Muscle of arm (tissue), 14 donors: ENCODE measurements at places on chromosomes 1 and 21. TPM values are rescaled to one million over a fixed set of nuclear protein-coding genes. Genes with fewer than 3 reads are reported as not detected.
A peak's percentile ranks its signal among the peaks of the same experiment; 100 is the strongest.

DNA sequence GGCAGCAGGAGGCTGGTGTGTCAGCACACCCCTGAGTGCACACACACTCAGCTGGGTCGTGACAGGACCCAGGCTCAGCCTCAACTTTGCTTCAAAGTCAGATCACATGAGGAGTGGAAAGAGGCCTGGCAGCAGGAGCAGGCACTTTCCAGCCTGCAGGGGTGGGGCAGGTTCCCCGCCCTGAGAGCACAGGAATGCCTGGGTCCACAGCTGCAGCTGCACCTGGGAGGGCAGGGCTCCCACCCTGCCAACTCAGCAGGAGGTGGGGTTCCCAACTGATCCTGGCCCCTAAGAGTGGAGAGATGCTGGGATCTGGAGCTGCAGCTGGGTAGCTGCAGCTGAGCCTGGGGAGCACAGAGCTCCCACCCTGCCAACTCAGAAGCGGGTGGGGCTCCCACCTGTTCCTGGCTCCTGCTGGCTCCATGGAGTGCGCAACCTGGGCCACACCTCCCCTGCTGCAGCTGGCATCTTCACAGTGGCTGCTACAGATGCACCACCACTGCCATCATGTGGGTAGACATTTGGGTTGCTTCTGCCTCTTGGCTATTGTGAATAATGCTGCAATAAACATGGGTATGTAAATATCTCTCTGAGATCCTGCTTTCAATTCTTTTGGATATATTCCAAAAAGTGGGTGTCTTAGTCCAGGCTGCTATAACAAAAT is 415.4 kb downstream of the TTLL7 start:
- DNase-seq: no peak

- no peak for DNase-seq
Observed at GRCh38 chr21:27722095-27722494, 755.2 kb upstream of the ADAMTS5 start.

DNA sequence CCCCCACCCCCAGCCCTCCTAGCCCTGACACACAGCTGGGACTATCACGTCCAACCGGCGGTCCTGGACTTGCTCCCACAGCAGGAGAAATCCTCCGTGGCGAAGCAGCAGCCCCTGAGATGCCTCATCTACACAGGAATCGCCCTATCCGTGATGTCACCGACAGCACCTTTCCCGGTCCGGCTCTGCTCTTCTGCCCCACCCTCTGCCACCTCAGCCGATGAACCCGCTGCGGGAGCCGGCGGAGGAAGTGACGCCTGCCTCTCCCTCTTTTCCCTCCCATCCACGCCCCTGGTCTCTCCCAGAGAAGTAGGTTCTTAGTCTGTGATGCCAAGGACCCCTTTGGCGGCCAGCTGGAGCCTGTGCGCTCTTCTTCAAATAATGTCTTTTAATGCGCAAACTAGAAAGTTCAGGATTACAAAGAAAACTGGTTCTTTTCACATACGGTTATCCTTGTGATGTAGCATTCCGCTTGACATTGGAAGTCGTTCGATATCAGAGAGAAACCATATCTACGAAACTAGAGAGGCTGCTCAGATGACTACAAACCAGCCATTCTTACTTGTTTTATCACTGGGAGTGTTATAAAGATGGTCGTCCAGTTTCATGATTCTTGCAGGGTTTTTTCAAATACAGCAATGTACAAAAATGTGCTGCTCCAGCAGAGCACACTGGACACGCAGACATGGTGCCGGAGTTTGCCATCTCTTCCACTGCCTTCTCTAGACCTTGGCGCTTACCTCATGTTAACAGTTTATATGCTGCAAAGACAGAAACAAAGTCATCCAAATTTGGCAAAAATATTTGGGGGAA is 120.3 kb downstream of the PPIAL4G start:
- no peak for DNase-seq

C1orf87 gene
- polyA plus RNA-seq: 0.36 TPM

OR2M2 gene
- polyA plus RNA-seq: not detected

DNA sequence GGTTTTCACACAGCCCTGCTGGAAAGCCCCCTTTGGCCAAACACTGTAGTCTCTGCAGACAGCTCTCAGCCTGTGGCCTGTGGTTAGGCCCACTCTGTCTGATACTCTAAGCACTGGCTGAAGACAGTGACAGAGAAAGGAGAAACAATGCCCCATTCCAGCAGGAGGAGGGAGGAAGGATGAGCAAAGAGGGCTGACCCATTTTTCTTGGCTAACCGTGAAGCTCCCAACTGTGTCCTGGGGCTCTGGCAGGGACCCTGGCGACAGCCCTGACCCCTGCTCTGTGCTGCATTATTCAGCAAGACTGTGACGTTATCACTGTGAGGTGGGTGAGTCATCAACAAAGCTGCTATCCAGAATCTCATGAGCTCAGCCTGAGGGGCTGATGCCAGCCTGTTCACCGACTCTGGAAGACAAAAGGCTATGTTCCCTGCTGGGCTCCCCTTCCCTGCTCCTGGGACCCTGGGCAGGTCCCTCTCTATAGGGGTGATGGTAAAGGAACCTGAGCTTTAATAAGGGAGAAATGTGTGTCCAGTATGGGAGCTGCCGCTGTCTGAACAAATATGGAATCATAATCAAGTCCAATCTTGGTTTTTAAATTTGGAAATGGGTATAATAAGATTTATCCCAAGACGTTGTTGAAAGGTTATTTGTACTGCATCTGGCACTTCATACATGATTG is 107.0 kb downstream of the RHOU start:
- DNase-seq: no peak

- DNase-seq: no peak
Observed at GRCh38 chr1:168220470-168220871, 5.3 kb upstream of the SFT2D2 start.

- DNase-seq: no peak
Observed at GRCh38 chr1:74842726-74843125, 109.8 kb downstream of the TYW3 start.

- no peak for DNase-seq
Observed at GRCh38 chr1:108200687-108201051, 526 bp upstream of the SLC25A24 start.

GRCh38 chr1:219537223-219537631 is 75.7 kb downstream of the ZC3H11B start:
- DNase-seq: no peak

CLCNKB gene
- not detected for polyA plus RNA-seq

DNA sequence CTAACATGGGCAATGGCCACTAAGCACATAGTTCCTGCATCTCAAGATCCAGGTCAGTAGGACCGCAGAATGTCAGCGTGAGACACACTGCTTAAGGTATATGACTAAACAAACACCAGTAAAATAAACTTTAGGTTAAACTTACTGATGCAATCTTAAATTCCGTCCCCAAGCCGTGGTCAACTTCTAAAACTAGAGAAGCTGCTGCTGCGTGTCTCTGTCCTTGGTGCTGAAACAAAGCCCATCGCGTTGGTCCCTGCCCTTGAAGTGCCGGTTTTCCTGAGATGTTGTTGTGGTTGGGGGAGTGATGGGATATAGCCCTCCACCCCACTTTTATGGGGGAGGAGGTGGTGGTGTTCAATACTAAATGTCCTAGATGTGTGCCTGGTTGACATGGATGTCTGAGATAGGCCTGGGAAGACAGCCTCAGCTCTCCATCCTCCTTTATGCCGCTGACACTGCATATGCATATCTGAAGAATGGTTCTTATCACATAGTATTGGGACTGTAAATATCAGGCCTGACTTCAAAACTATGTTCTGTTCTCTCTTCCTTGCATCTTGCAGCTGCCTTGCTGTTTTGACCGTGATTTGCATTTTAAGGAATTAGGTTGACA is 72.0 kb upstream of the KCNA3 start:
- DNase-seq: peak; percentile 59

AIRE gene
- polyA plus RNA-seq: 0.05 TPM

GRCh38 chr1:117173691-117174090 is 37.0 kb downstream of the VTCN1 start:
- DNase-seq: no peak

FCGR2B gene
- 0.31 TPM for polyA plus RNA-seq

GRCh38 chr1:228007049-228007800 is 427 bp downstream of the WNT3A start:
- no peak for DNase-seq

RAP1GAP gene
- polyA plus RNA-seq: 2.5 TPM

- no peak for DNase-seq
Observed at GRCh38 chr1:34470401-34470800, 284.4 kb upstream of the GJB5 start.

UFC1 gene
- 111 TPM for polyA plus RNA-seq

MROH9 gene
- polyA plus RNA-seq: not detected

DNA sequence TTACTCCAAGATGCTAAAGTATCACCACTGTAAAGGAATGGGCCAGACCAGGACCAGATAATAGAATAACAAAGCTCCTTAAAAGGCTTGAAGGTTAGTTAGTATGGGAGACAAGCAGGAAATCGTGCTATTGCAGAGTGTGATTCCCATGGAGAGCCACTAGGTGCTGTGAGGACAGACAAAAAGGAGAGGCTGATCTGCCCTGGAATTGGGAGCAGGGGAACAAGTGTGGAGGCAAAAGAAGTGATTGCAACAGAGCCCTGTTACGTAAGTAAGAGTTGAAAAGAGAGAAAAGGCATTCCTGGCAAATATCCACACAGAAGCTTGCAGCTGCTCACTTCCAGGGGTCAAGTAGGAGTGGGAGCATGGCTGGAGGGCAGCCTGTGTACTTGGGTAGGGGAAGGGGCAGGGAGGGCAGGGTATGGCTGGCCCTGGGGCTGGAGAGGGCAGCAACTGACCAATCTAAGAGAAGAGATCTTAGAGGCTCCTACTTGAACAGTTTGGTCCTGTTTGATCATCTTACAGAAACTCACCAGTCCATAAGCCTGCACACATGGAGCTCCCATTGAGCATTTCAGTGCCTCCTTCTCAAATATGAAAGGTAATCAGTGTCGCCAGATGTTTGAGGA is 207.7 kb upstream of the GJB5 start:
- DNase-seq: no peak

- DNase-seq: no peak
Observed at GRCh38 chr1:24051206-24051945, 60.6 kb downstream of the MYOM3 start.

GRCh38 chr1:103424650-103425049 is 100.8 kb upstream of the RNPC3 start:
- DNase-seq: no peak

- no peak for DNase-seq
Observed at GRCh38 chr21:30234050-30234449, 18.2 kb upstream of the CLDN8 start.

DNA sequence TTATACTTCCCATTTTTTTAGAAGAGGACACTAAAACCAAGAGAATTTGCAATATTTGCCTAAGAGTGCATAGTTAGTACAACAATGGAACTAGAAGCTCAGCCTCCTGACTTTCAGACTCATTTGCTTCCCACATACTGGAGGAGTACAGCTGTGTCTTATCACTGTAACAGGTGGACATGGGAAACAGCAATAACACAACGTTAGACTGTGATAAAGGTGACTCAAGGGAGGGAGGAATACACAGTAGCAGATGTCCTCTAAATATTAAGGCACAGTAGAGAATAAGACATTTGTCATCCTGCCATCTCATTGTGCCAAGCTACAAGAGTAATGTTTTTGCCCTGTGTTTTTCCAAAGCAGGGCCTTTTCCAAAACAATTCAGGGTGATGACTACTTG is 55.4 kb upstream of the JAK1 start:
- DNase-seq: no peak

DPT gene
- polyA plus RNA-seq: 80.9 TPM

DNA sequence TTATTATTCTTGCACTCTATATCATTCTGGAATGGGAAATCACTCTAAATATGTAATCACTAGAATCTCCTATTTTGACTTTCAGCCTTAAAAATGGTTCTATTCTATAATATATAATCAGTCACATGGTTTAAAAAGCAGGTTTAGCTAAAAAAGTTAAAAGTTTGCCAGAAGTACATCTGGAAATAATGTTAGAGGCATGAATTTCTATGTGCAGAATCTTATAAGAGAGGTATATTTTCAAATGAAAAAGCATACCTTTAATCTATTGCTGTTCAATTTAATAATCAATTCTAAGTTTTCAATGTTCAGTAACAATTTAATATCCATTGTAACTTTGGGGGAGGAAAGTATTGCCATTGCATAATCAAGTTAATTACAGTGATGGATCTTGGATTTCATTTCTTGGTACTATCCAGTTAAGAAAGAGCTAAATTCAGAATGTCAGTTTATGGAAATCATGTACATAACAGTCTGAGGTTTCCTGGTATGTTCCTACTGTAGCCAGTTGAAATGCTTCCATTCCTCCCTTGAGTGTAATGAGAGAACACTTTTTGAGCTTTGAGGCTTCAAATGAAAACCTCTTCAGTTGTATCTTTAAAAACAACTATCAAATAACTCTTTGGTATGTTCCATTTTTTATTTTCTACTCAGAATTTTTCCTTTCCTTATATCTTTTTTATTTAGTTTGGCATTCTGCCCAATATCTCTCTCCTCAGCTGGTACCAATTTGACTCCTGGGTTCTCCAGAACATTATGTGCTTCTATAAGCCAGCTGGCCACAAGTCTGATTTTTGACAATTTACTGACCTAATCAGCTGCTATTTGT is 175.7 kb upstream of the COL11A1 start:
- DNase-seq: peak; percentile 66

- no peak for DNase-seq
Observed at GRCh38 chr1:177017287-177017852, 147.1 kb downstream of the ASTN1 start.

DNA sequence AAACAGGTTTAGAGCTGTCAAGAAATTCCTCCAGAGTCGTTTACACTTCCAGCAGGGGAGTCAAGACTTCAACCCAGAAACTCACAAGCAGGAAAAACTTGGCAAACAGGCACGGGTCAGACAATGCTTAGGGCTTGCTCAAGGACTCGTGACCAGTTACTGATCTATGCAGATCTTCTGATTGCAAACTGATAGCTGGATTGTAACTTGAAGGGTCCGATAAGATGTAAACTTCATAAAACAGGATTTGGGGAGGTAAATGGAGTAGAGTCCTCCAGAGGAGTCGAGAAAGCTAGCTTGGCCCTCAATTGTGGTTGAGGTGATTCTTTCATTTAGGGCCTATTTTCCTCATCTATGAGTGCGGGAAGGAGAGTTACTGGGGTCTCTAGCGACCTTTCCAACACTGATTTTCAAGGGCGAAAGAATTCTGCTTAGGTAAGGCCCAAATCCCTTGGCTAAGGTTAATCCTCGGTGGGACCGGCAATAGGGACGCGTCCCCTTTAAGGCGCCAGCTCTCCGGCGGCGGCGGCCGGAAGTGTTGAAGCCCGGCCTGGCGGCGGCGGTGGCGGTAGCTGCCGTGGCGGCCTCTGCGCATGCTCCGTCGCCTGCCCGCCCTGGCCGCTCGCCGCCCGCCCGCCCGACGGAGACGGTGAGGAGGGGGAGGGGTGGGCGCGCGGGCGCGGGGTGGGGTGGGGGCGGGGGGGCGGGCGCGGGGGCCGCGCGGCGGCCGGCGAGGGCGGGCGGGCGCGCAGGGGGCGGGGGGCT is at the start of gene GMEB1:
GMEB1 (plus strand) TSS at position 594 of the 765 bp plus-strand sequence. CDS start 14,829 bp downstream, outside the sequence.
- peak; percentile 86 for DNase-seq
